Subcutaneous preadipocyte (primary cell): ENCODE measurements at places on chromosomes 2 and 18. TPM values are rescaled to one million over a fixed set of nuclear protein-coding genes. Genes with fewer than 3 reads are reported as not detected.

SLC35F5 gene
- 122 and 152 TPM in 2 replicates for total RNA-seq

WDCP gene
- 8.1 and 12.7 TPM in 2 replicates for total RNA-seq

EVA1A gene
- 3.3 and 18.2 TPM in 2 replicates for total RNA-seq

RAB1A gene
- 64.7 and 65.5 TPM in 2 replicates for total RNA-seq

PER2 gene
- 3.3 and 3.9 TPM in 2 replicates for total RNA-seq

IL36G gene
- not detected in 2 replicates for total RNA-seq

LANCL1 gene
- 28.7 and 38.5 TPM in 2 replicates for total RNA-seq

POTEC gene
- not detected in 2 replicates for total RNA-seq

ZNF396 gene
- total RNA-seq = 0.37 and 0.59 TPM in 2 replicates

ZNF804A gene
- total RNA-seq = under 0.01 and 0.98 TPM in 2 replicates

C2orf78 gene
- not detected in 2 replicates for total RNA-seq

C1GALT1C1L gene
- total RNA-seq = 0.78 and 1.1 TPM in 2 replicates

SP140L gene
- 12.1 and 13.2 TPM in 2 replicates for total RNA-seq
